ENCODE measurements at places on chromosomes 2 and 18.

DNA sequence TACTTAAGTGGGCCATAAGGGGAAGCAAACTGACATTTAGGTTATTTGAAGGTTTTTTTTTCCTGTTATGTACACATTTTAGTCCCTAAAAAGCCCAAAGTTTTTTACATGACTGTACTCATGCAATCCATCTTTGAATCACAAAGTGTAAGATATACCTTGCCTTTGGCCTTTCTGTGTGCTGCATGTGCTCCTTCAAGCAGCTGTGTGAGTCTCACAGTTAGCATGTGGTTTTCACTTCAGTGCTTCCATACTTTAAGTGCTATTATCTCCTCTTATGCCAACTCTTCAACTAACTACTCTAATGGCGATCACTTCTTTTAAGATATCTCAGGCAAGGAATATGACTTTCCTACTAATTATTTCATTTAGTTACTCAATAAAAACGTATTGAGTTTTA lies 597.1 kb upstream of the ACVR2A start:
- no peak for DNase-seq

GRCh38 chr2:225867071-225867470 lies 467.6 kb downstream of the NYAP2 start:
- DNase-seq: no peak

DNA sequence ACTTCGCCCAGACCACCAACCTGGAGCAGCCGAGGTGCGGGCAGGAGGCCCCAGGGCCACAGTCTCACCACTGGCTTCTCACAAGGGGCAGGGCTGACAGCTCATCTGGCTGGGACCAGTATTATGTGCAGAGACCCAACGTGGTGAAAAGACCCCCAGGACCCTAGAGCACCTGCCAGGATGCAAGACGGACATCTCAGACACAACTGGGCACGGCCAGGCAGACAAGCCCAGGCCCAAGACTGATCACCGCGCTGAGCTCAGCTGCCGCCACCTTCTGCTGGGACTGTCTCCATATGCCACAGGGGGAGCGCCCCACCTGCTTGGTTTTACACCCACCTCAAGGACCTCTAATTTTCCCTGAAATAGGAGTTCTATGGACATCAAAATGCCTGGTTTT lies 23.2 kb downstream of the HDAC4 start:
- DNase-seq: no peak

DNA sequence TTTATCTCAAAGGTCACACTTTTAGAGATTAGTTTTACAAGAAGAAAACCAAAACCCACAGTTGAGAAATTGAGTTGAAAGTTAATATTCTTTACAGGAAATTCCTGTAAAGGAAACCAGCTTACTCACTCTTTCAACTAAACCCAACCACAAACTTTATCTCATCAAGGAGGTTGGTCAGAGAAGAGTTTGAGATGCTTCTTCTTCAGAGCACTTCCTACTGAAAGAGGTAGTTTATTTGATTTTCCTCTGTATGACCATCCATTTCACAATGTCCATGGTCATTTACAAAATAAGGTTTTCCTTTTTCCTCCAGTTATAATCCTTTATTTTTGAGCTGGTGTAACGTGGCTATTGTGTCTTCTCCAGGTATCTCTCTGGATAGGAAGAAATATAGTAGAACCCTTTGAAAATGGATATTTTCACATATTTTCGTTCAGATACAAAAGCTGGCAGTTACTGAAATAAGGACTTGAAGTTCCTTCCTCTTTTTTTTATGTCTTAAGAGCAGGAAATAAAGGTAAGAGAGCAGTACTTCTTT lies 4.5 kb upstream of the IL18RAP start:
- peak; percentile 5 for DNase-seq

GRCh38 chr18:40208958-40209357 lies 1746.1 kb upstream of the PIK3C3 start:
- DNase-seq: no peak

DNA sequence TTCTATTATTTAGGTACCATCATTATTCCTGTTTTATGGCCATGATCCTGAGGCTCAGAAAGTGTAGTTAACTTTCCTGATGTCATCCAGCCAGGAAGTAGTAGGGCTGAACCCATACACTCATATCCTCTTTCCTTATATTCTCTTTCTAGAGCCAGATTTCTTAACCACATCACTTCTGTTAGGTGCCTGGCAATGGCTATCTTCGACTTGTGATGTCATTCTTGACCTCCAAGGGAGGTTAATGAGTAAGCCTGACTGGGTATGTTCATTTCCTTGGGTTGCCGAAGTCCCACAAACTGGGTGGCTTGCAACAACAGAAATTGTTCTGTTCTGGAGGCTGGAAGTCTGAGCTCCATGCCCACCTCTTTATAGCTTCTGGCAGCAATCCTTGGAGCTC lies 43.4 kb downstream of the ITGB6 start:
- DNase-seq: peak; percentile 92

GRCh38 chr18:9130806-9131205 lies 5.8 kb upstream of the ANKRD12 start:
- DNase-seq: no peak

DNA sequence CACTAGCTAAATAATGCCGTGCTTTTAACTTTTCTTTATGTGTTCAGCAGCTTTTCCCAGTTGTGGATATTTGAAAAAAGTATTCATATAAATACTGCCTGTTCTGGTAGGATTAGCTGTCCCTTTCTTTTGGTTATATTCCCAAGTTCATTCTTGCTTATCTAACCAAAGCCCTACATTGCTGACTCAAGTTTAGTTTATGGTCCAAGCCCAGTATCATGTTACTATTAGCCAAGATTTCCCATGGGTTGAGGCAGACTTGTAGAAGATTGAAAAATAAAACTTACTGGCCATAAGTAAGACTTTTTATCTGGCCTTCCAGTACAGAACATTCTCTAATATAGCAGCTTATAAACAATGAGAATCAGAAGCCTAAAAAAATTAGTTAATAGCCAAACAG lies 49.7 kb upstream of the NFE2L2 start:
- no peak for DNase-seq

- no peak for DNase-seq
These were observed 22.3 kb downstream of the DOK1 start for GRCh38 chr2:74576863-74577229.

DNA sequence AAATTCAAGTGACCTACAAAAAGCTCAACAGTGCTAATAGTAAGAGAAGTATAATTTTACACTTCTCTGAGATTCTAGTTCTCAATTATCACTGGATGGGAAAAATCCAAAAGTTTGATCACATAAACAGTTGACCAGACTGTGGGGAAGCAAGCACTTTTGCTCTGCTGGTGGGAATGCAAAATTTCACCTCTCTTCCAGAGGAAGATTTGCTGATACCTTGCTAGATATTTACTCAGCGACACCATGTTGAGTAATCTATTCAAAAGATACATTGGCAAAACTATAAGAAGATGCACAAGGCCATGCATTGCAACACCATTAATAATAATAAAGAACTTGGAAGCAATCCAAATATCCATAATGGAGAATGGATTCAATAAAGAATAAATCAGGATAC lies 204.4 kb downstream of the MREG start:
- DNase-seq: peak; percentile 30

DNA sequence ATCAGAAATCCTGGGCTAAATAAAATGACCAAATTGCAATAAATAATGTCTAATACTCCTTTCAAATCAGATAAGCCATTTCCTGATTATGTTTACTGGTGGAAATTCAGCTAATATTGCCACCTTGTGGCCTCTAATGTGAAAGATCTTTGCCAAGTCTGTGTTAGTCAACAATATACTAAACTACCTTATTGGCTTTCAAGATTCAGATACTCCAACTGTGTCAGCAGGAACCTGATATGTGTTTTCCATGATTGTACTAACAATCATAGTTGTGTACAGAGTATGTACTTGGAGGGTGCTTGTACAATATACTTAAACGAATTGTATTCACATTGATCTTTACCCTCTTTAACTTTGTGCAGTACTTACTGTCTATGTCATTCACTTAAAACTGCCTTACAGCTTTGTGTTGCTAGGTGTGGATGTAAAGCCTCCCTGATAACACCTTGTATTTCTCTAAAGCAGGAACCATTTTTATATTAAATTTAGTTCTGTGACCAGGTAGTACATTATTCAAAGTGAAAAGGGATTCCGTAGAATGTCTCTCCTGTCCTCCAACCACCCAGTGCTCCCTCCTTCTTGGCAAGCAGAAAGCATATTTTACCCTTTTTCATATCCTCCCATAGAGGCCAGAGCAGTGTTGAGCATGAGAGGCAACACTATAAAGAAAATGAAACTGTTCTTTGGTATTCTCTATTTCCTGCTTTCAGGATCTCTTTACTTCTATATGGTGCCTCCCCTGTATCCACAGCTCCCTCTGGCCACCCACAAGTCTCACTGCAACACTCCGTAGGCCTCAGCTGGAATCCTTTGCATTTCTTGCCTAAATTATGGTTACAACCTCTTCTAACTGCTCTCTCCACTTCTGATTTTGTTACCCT lies 75.2 kb upstream of the C2orf15 start:
- peak; percentile 67 for DNase-seq

DNA sequence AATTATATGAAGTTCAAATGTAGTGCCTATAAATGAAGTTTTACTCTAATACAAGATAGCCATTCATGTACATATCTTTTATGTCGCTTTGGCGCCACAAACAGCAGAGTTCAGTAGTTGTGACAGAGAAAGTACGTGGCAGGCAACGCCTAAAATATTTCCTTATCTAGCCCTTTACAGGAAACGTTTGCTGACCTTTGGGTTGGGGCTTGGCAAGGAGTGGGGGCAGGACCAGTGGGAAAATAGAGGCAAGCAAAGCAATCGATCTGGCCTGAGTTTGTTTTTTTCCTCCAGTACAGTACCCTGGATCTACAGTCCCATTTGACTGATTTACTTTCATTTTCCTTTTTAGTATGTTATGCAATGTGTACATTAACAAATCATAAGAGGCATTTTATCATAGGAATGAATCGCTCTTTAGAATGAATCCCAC lies 13.1 kb downstream of the CCDC68 start:
- DNase-seq: peak; percentile 42

DNA sequence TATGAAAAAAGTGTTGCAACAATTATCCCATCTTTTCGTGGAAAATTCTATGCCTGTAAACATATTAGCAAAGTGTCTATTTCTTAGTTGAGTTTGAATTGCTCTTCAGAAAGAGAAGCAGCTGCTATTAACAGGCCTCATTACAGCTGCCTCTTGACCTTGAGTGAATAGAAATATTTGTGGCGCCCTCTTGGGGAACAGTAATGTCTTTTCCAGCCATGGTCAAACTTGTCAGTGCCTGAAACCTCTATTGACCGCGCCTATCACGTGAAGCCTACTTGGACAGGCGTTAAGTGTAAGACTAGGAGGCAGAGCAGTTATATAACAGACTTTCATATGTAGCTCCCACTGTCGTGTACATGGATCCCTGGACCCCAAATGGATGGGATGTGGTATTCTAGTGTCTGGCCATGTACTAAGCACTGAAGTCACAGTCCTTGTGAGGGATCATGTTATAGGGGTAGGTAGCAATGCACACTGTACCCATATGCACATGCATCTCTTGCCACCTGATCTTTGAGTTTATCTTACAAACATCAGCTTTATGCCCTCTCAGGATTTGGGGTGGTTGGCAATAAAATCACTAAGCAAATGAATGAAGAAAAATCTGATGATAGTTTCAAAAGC lies 245.0 kb downstream of the PTGR3 start:
- DNase-seq: peak; percentile 62

DNA sequence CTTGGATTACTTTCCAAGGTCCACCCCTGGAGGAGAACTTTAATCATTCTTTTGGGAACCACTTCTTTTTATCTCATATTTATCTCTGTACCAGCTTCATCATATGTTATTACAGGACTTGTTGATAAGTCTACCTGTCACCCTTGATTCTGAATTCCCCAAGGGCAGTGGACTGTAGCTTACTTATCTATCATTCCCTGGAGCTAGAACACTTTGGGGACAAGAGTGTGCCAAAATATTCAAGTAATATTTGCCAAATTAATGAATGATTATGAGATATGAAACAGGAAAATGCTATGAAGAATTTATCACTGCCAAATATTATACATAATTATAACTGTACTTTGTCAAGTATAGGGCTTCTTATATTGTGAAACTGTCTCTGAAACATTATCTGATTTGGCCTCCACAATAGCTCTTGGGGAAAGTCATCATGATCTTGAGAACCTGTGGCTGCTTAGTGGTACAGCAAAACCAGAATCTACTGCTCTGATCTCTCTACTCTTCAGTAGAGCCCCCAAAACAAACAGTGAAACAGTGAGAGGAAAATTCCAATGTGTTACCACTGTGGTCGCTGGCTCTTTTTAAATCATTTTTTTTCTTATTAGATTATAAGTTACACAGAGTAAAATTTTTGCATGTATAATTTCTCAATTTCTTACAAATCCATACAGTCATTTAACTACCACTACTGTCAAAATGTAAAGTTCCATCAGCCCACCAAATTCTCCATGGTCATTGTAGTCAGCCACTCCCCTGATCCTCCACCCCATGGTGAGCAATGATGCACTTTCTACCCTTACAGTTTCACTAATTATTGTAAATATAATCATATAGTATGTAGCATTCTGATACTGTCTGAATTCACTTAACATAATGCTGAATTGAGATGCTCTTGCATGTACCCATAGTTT lies 197.5 kb downstream of the PIEZO2 start:
- DNase-seq: no peak

- no peak for DNase-seq
These were observed 71.7 kb upstream of the CDH2 start for GRCh38 chr18:28248653-28249052.

DNA sequence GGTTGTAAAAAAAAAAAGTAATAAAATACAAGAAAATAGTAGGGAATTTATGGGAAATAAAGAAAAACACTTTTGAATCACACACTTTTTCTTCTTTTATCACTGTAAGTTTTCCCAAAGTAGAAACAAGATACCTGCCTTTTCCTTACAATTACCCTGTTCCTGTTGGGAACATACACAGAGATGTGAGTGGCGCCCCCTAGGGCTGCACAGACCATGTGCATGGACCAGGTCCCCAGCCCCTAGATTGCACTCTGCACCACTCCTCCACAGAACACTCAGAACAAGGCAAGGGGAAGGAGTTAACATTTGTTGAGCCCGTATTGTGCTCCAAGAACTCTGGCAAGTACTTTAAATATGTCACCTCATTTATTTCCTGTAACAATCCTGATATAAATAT lies 118.7 kb upstream of the NRP2 start:
- DNase-seq: peak; percentile 5

- DNase-seq: peak; percentile 80
These were observed 21.2 kb downstream of the SH3BP4 start for GRCh38 chr2:234973008-234973407.

DNA sequence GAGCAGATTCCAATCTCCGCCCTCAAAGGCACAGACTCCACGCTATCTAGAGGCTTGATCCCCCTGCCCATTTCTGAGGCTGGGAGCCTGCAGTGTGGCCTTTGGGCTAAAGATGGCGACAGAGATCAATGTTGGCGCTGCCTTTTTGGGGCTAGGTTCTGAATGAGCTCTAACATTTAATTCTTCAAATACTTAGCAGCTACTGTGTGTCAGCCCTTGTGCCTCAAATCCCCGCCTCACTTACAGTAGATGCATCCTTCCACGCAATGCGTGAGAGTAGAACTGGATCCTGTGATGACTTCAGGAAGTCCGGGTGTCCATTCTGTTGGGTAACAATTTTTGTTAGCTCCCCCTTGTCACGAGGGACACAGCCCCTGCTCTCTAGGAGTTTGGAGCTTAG lies 12.4 kb downstream of the IL1F10 start:
- DNase-seq: peak; percentile 40

All from ELR (cell line).